ENCODE measurements at places on chromosomes 7 and 10.

DNA sequence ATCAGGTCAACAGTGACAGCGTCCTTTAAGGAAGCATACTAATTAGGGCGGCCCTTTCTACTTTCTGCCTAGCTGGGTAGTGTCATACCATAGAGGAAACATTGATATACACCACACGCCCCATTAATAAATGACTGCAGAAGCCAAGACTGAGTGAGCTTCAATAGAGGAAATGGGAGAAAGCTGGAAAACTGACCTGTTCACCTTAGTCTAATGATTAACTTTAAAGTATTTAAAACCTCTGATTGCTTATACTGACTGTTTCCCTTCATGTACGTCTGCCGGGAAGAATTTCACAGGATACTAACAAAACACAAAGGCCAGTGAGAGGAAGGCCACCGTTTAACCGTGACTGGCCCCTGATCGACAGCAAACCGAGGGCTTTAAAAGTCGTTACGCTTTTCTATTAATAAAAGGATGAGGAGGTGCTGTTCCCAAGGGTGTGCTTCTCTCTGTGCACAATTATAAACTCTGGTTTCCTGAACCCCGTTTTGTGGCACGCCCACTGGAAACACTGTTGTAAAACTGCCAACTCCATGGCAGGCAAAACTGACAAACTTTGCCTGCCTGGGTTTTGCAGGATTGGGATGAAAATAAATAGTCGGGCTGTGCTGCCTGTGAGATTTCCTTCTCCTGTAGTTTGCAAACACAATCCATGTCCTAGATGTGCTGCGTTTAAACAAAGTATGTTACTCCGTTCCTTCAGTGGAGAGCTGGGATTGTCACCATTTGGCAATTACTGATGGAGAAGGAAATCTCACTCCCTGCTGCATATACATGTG, 137.6 kb downstream of the NRP1 start:
- DNase-seq, result no peak

DNA sequence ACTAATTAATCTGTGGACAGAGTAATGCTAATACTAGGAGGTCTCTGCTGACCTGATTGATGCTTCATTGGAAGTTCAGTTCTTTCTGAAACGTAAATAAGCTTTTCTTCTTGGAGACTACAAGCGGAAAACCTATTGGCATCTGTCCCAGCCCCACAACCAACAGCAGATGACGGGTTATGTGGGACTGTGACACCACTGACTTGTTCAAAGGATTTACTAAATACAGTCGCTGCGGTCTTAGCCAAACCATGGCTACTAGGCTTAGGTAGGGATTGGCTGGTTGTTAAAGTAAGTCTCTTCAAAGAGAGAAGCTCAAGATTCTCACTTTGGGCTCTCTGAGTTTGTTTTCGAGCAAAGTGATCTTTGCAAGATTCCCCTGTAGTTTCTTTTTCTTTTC, 68.3 kb downstream of the HYCC1 start:
- no peak for DNase-seq

DNA sequence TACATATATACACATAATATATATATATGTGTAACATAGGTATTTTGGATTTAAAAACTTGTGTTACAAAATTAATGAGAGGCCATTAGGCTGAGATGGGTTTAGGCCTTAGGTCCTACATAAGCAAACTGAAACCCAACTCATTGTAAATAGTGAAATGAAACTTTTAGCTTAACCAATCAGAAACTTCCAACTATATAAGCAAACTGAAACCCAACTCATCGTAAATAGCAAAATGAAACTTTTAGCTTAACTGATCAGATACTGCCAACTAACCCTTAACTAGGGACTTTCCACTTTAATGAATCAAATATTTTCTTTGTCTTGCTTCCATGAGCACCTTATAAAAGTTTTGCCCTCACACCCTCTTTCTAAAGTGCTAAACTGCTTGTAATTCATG, 17.3 kb upstream of the SAMD9L start:
- DNase-seq, result no peak

DNA sequence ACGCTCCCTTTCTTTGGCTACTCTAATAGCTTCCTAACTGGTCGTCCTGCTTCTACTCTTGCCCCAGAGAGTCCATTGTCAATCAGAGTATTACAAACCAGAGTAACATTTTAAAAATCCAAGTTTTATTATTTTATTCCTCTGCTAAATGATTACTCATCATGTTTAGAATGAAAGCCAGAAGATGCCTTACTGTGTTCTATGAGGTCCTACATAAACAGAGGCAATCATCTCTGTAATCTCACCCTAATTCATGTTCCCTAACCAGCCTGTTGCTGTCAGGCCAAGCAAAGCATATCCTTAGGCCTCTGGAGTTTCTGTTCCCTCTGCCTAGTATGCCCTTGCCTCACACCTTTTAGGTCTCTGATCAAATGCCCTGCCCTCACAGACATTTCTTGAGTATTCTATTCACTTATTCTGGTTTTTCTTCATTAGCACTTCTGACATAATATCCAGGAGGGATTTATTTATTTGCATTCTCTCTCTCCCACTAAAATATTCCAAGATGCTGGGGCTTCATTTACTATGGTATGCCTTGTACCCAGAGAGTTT, 497.5 kb downstream of the PHTF2 start:
- DNase-seq, result no peak

DNA sequence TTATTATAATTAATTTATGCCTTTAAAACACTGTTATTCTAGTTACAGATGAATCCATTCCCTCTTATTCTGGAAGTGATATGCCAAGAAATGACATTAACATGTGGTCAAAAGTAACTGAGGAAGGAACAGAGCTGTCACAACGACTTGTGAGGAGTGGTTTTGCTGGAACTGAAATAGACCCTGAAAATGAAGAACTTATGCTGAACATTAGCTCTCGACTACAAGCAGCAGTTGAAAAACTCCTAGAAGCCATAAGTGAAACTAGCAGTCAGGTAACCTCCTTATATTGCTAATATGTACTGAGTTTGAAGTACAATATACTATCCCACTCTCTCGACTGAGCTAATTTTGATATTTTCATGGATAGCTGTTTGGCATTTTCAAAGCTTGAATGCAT, 81.6 kb downstream of the CYP51A1 start:
- no peak for DNase-seq

DNA sequence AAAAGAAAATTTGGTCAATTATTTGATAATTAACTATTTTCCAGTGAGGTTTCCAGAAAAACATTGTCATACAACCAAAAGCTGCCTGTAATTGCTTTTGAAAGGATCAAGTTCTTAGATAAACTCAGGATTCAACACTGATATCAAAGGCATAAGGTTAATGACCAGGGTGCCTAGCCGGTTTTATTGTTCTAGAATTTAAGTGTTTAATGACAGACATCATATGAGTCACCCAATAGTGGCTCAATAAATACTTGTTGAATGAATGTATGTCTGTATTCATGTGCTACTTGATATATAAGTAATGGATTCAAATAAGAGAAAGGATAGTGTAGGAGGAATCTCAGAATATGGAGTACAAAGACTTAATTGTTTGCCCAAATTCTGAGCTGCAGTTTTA, 196.1 kb upstream of the LRGUK start:
- no peak for DNase-seq

- DNase-seq, result no peak
Measured at GRCh38 chr10:64261676-64262075, 740.5 kb downstream of the REEP3 start.

DNA sequence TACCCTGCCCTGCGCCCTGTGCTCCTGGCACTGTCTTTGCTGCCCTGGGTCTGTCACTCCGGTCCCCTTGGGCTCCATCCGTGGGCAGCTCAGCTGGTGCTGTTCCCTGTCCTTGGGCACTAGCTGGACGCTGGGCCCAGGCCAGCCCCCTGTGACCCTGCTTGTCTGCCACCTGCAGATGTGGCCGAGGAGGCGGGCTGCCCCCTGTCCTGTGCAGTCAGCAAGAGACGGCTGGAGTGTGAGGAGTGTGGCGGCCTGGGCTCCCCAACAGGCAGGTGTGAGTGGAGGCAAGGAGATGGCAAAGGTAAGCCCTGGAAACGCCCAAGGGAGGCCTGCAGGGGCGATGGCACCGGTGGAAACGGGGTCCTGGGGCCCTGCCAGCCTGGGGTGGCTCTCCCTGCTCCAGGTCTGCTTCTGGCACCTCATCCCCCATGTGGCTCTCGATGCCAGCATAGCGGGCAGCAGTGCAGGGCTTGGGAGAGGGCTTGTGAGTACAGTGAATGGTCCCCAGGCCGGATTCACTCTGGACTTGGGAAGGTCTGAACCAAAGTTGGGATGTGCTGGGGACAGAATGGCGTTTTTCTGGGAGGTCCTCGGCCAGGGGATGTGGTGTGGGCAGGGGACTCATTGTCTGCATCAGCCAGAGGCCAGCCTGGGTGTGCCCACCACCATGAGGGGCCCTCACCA, 26.2 kb upstream of the CSGALNACT2 start:
- DNase-seq, result no peak

- no peak for DNase-seq
Measured at GRCh38 chr10:78523453-78523852, 489.8 kb downstream of the RPS24 start.

DNA sequence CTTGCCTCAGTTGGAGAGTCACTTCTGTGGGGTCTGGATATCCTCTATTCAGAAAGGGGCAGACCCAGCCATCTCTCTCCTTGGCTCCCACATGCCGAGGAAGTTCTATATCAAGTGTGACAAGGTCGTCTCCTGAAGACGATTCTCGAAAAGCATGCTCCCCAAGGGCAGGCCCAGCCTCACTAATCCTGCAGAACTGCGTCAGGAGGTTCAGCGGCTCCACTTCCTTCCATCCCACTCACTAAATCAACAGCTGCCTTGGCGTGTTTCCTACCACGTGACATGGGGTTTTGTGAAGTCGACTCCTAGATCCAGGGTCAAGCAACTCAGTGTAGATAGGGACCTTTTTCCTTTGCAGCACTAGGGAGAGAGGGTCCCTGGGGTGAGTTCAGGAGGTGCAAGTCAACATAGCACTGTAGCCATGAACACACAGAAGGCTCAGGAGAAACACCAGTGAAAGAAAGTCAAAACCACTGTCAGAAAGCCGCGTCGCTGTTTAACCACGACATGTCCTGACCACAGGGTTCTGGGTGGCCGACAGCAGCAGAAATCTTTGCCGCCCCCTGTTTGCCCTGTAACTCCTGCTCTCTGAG, 156.4 kb downstream of the PRPF18 start:
- DNase-seq, result no peak

DNA sequence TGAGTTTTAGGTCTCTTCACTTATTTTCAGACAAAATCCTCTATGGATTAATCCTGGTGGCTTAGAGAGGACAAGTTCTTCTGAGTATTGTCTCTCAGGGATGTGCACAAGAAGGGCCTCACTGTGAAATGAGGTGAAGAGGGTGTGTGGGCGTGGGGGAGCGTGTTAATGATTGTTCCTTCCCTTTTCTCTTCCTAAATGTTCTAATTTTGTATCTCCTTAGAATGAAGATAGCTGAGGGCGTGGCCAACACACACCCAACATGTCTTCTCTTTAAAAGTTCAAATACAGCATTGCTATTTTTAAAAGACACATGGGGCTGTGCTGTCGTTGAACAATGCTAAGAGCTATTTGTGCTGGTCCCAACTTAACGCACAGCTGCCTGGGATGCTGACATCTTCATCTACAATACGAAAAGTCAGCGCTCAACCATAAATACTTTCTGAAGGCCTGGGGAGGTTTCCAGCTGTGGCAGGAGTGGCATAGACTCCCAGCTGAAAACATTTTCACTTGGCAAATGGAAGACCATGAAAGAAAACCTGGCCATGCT, 135.9 kb downstream of the JCAD start:
- no peak for DNase-seq

DNA sequence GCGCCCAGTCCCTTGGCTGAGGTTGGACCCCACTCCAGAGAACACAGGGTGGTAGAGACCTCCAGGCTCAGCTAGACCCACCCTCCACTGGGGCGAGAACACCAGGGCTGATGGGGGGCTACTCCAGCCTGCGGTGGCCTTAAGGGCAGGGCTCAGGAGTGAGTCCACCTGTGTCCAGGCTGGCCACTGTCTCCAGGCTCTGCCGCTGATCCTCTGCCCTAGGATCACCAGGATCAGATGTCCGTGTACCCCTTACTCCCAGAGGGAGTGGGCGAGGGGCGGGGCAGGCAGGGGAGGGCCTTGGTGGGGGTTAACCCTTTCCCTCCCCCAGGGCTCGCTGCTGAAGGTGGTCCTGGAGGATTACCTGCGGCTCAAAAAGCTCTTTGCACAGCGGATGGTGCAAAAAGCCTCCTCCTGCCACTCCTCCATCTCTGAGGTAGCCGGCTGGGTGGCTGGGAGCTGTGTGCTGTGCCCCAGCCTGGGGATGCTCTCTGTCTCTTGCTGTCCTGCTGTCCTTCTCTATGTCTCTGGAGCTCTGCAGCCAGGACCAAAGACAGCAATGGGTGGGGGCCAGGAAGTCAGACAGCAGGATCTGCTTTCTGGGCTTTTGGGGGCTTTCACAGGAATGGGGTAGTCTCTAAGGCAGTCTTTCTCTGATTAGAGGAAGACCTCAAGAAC, 38.0 kb downstream of the PSAP start:
- DNase-seq, result no peak

GRCh38 chr7:134667899-134668298, 21.2 kb downstream of the BPGM start:
- DNase-seq, result no peak

DNA sequence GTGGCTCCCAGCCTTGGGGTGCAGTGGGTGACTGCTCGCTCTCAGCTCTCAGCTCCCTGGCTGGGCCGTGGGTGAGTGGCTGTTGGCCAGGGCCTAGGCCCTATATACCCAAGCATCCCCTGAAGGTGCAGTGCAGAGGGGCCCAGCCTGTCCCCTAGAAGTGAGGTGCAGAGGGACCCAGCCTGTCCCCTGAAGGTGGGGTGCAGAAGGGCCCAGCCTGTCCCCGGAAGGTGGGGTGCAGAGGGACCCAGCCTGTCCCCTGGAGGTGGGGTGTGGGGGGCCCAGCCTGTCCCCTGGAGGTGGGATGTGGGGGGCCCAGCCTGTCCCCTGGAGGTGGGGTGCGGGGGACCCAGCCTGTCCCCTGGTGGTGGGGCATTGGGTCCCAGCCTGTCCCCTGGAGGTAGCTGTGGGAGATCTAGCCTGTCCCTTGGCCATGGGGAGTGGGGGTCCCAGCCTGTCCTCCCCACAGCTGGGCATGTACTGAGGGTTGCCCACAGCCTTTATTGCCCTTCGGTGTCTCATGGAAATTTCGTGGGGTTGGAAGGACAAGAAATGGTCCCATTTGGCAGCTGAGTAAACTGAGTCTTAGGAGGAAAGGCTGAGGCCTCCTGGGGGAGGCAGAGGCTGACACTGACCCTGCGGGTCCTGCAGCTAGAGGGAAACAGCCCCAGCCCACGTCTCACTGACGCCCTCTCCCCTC, 17.5 kb upstream of the LFNG start:
- no peak for DNase-seq
